ENCODE measurements at places on chromosomes 3 and 15. TPM values are rescaled to one million over a fixed set of nuclear protein-coding genes. Genes with fewer than 3 reads are reported as not detected.

Gene DOCK3
- polyA plus RNA-seq, result 0.09 TPM

Gene TTBK2
- 5.6 TPM for polyA plus RNA-seq

Gene NEK10
- 0.34 TPM for polyA plus RNA-seq

Gene ACTL6A
- 30.3 TPM for polyA plus RNA-seq

Gene IGSF10
- polyA plus RNA-seq, result 0.74 TPM

Gene MEF2A
- 7.0 TPM for polyA plus RNA-seq

Gene ABHD6
- polyA plus RNA-seq, result 10.7 TPM

Gene EPHB1
- 0.14 TPM for polyA plus RNA-seq

Gene POLQ
- polyA plus RNA-seq, result 0.04 TPM

Gene NCK1
- polyA plus RNA-seq, result 32.1 TPM

Gene ACKR4
- 2.6 TPM for polyA plus RNA-seq

Gene ZNF774
- polyA plus RNA-seq, result 0.24 TPM

Gene MYO9A
- 7.9 TPM for polyA plus RNA-seq

Gene GPR149
- polyA plus RNA-seq, result not detected

Gene PEAK1
- polyA plus RNA-seq, result 9.5 TPM

Gene ATP8B4
- 5.5 TPM for polyA plus RNA-seq

Gene PPP1R2
- polyA plus RNA-seq, result 19.8 TPM
